ENCODE measurements at places on chromosomes 16 and 17.

DNA sequence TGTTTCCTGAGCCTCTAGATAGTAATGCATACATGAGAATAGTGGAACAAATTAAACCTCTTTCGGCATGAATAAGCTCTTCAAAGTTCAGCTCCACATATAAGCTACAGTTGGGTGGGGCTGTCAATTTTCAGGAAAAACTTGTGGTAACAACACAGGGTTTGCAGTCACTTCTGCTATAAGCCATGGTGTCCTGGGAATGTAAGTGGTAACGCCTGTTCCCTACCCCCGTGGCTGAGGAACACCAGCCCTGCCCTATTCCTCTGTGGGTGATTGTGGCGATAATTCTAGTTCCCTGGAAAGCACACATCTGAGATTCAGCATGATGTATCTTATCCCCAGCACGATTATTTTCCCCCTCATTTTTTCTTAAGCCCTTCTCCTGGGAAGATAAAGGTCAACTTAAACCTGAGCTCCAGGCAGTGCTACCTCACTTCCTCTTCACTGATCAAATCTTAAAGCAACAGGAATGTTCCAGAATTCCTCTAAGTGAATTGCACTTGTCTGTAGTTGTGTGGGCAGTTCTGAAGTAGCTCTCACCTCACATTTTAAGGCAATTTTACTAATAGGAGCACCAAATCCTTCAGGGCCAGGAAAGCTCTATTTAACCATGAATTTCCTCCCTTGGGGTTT, 500.7 kb upstream of the HSBP1 start:
- DNase-seq, result no peak

DNA sequence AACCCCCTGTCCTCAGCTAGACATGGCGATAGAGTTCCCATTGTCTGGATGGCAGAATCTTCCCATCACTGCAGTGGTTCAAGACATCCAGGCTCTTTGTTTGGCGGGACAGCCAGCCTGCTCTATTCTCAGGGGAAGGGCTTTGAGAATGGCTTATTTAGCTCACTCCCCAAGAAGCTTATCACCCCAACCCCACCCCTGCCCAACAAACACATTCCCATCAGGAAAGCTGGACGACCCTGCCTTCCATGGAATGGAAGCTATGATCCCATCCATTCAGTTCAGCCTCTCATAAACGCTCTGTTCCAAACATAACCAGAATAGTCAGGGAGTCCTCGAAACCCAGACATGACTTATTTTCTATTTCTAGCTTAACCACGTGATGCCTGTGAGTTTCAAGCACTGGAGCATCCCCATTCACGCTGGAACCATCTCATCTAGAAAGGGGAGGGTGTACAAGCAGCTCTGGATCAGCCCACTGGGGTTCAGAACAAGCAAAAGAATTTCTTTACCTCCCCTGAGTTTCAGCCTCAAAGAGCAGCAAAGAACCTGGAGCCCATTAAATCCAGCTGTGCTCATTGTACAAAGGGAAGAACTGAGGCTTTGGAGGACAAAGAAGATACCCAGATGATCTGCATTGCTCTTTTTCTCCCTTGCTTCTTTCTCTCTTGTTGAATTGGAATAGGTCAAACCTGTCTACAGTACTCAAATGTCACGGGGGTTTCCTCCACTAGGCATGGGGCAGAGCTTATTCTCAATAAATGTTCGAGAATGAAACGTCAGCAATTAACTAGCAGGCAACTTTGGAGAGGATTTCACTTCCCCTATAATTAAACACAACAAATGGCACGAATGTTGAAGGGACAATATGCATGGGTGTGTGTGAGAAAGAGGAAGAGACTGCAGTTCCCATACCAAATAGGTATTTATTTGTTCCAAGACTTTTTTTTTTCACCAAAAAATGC, 93.1 kb downstream of the XYLT1 start:
- DNase-seq, result no peak

DNA sequence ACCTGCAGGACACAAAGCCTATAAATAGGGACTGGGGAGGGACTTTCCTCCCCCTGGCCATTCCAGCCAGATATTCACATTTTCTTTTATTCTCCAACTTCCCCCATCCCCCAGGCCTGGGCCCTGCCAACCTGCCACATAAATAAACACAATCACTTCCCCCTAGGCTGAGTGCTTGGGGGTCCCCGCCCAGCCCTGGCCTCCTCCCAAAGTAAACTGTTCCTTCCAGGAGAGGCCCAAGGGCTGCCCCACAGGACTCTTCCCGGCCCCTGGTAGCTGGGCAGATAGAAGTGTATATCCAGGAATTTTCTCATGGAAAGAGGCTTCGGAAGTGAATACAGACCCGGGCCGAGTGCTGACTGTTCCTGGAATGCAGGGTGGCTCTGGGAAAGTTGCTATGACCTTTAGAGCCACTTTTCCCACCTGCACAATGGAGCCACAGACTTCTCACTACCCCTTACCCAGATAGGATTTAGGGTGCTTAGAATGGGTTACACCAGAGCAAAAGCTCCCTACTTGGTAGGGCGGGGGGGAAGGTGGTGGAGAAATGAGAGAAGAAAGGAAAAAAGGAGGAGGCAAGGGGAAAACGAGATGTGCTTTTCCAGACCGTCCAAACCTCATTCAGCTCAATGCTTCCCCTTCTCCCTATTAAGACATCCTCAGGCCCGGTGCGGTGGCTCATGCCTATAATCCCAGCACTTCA, 8.5 kb downstream of the CSF3 start:
- no peak for DNase-seq

GRCh38 chr16:79417601-79418008, 182.9 kb downstream of the MAF start:
- DNase-seq, result no peak

DNA sequence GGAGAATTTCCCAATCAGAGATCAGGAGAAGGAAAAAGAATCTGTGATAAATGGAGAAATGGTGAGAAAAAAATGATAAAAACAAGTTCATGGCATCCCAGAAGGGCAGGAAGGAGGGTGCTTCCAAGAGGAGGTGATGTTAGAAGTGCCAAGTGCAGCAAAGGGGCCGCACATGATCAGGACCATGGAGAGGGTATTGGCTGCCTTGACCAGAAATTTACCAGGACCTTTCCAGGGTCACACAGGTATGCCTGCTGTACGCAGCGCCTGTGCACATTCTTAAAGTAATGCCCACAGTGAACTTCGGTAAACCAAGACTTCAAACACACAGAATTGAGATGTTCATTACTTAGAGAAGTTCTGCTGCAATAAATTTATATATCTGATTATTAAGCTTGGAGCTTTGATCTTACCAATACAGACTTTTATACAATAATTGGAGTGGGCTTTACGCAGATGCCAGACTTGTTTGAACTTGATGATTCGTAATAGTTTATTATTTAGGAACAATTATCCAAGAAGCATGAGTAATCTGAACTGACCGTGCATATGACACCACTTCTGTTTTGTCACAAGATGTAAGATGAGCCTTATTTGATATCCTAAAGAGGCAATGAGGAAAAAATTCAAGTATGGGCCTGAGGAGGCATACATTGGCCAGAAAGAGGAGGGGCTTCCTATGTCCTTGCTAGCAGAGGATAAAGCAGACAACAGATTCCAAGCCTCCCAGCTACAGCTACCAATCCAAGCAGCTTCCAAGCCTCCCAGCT, 2.2 kb upstream of the KRT33A start:
- DNase-seq, result no peak

- DNase-seq, result no peak
Observed at GRCh38 chr17:66843627-66844026, 8.7 kb downstream of the CACNG5 start.

- no peak for DNase-seq
Observed at GRCh38 chr17:18851201-18851600, 6.7 kb upstream of the PRPSAP2 start.

DNA sequence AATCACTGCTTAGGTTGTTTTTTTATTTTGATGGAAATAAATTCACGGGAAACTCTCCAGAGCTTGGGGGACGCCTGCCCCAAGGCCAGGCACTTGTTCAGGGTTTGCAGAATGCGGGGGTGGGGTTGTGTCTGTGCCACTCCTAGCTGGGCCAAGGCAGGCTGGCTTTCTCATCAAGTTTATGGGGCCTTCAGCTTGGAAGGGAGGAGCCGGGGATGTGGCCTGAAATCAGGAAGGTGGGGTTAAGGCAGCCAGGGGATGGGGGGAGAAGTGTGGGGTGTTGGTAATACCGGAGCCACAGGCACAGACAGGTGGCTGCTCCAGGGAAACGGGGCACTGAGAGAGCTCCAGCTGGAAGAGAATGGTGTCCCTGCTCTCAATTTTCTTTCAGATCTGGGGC, 1.7 kb upstream of the CHAD start:
- no peak for DNase-seq

DNA sequence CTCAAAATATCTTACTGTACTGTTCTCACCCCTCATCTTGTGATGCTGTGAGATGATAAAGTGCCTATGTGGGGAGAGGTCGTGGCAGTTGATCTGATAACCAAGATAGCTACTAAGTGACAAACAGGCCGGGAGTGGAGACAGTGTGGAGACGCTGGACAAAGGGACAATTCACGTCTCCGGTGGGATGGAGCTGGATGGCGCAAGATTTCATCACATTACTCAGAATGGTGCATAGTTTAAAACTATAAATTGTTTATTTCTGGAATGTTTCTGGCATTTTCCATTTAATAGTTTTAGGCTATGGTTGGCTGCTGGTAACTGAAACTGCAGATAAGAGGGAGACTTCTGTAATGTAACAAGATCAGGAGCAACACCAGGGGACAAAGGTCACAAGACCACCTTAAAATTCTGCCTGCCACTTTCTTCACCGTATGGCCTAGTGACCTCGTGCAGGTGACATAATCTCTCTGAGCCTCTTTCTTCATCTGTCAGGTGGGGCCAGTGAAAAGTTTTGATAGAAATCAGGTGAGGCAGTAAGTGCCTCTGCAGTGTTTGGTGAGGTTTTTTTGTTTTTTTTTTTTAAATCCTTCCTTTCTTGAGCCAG, 54.4 kb upstream of the LGALS9 start:
- DNase-seq, result no peak

DNA sequence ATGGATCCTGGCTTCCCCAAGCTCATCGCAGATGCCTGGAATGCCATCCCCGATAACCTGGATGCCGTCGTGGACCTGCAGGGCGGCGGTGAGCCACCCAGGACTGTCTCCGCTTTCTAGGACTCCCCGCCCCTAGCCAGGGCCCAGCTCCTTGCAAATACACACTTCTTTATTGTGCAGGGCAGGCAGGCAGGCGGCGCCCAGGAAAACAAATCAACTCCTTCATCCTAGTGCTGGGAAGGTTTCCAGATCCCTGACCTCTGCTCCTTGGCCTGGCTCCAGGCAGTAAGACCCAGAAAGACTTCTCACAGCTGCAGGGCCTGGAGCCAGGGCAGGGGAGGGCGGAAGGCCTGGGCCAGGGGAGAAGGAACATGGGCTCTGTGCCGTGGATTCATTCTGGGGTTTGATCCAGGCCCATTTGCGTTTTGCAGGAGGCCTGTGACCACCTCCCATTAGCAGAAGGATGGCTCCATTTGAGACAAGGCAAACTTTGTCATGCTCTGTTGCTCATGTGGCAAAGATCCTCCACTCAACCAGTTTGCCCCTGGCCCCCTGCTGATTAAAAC, 6.0 kb upstream of the LPCAT2 start:
- no peak for DNase-seq

DNA sequence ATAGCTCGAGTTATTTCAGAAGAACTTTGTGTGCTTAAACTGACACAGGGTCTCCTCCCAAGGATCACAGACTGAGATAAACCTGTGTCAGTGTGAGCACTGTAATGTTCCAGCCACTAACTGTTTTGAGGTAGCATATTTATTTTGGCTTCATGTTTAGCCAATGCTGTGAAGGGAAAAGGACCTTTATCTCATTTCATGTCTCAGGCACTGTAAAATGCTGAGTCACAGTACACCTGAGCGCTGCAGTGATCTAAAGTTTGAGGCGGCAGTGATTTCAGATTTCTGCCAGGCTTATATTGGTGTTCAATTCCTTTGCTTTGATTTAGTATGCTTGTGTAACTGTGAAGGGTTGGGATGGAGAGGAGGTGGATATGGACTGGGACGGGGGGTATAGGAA, 3.1 kb upstream of the DNAJA2 start:
- no peak for DNase-seq

- DNase-seq, result no peak
Observed at GRCh38 chr16:65068151-65068740, 53.6 kb downstream of the CDH11 start.

DNA sequence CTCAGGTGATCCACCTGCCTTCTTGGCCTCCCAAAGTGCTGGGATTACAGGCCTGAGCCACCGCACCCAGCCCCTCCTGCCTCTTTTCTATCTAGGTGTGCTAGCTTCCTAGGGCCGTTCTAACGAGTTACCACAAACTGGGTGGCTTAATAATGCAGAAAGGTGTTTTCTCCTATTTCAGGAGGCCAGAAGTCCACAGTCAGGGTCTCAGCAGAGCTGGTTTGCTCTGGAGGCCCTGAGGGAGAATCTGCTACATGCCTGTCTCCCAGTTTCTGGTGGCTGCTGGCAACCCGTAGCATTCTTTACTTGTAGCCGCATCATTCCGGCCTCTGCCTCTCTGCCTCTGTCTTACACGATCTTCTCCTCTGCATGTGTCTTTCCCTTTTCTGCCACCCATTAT, 89.2 kb downstream of the NTN1 start:
- no peak for DNase-seq

DNA sequence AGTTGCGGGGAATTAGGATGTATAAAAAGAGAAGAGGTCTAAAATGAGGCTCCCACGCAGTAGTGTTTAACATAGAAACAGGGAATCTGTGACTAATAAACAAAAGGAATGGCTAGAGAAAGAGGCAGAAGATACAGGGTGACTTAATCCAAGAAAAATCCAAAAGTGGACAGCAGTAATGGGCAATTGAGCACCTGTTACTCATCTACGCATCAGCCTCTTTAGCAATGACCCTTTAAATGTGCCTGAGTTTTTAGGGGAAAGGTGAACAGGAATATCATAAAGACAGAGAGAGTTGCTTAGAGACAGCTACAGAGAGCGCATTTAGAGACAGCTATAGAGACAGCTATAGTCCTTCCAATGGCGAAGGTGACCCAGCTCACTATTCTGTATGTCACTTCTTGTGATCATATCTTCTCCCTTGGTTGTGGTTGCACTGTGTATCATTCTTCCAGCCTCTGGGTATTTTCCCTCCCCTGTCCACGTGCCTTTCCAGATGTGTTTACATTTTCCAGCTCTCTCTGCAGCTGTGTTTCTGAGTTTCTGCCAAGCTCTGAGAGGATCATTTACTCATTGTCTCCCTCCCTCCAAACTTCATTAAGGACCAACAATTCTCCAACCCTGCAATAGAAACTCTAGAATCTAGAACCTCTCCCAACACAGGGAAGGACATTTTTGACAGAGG, 61.5 kb downstream of the MYOCD start:
- no peak for DNase-seq

GRCh38 chr17:74979408-74980146, 7.0 kb upstream of the HID1 start:
- no peak for DNase-seq

- DNase-seq, result no peak
Observed at GRCh38 chr17:38786372-38786771, 13.0 kb downstream of the PIP4K2B start.

- DNase-seq, result no peak
Observed at GRCh38 chr16:62205459-62205858, 169.2 kb upstream of the CDH8 start.

DNA sequence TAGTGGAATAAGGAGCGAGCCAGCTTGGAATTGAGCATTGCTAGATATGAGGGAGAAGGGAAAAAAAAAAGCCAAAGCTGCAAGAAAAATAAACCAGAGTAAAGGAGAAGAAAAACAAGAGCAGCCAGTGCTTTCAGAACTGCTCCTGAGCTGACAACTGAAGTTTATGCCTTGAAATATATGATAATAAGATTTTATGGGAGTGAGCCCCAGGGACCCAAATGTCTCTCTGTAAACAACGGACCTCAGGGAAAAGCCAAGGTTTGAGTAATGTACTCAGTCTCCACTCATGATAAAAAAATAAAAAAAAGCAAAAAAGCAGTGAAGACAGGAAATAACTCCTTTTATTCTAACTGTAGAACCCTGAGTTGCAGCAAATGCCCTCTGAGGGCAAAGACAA, 132.6 kb downstream of the SNX11 start:
- no peak for DNase-seq
